ENCODE measurements at places on chromosomes 11 and 22.

GRCh38 chr22:46730568-46731245, 7.3 kb downstream of the CERK start:
- DNase-seq = no peak

DNA sequence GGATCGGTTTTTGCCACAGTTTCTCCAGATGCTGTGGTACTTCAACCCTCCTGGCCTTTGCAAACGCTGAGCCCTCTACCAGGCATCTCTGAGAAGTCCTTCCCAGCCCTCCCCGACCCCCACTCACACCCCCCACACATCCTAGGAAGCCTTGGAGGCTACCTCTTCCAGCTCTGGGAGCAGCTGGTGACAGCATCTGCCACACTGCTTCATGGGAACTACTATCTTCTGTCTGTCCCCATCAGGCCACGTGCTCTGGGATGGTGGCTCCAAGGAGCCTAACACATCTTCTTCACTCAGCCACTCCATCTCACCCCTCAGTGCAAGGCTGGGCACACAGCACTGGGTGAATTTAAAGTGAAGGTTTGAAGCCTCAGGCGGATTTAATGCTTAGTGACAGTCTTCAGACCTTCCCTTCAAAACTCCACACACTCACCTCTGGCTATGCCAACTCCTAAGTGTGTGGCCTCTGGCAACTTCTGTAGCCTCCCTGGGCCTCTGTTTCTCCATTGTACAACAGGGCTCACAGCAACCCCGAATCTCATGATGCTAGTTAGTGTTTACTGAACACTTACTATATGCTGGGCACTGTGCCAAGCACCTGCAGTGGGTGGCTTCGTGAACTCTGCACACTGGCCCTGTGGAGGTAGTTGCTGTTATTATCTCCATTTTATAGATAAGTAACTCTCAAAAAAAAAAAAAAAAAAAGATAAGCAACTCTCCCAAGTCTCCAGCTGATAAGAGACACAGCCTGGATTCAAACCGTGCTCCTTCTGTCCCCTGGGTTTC, 7.3 kb upstream of the TP53I11 start:
- DNase-seq = no peak

GRCh38 chr11:78147807-78148206, 8.4 kb upstream of the ALG8 start:
- no peak for DNase-seq

GRCh38 chr11:74559934-74560309, 32.5 kb upstream of the POLD3 start:
- DNase-seq = no peak

GRCh38 chr11:95832763-95833162, 42.5 kb downstream of the CEP57 start:
- DNase-seq = no peak

GRCh38 chr22:39724857-39725256, 154.3 kb downstream of the CACNA1I start:
- no peak for DNase-seq

- no peak for DNase-seq
Observed at GRCh38 chr11:60242740-60243239, at the start of gene MS4A4E. Gene MS4A4E (minus strand): TSS chr11:60243137. CDS start chr11:60230055, 13,082 bp downstream.

GRCh38 chr22:43044290-43044712, 29.4 kb upstream of the PACSIN2 start:
- no peak for DNase-seq

DNA sequence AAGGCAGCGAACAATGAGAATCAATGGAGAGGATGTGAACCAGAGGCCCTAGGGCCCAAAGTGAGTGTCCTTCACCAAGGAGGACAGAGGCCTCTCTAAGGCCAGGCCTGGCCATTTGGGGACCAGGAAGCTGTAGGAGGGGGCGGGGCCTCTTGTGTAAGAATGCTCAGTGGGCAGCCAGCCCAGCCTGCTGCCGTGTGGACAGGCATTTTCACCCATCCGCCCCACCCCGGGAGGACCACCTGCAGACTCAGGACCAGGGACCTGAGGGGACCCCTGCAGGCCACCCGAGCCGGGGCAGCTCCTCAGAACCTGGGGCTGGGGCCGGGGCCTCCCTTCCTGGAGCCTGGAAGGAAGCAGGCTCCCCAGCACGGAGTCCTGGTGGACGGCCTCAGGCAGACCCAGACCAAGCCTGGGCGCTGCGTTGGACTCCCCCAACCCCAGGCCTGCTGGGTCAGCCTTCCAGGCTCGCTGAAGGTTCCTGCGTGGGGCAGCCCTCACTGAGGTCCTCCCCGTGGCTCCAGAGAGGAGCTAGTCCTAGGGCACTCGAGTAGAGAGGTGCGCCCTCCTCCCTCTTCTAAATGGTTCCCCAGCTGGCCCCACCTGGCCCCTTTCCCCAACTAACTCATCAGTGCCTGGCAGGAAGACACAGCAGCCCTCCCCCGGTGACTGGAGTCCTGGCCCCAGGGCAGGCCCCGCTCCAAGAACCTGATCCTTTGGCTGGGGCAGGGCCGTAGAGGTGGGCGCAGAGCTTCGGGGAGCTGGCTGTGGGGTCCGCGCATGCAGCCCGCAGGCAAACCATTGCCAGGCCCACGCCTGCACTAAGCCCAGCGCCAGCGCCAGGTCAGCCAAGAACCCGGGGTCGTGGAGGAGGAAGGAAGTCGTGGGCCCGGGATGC, 1.5 kb upstream of the TRABD start:
- DNase-seq = no peak

DNA sequence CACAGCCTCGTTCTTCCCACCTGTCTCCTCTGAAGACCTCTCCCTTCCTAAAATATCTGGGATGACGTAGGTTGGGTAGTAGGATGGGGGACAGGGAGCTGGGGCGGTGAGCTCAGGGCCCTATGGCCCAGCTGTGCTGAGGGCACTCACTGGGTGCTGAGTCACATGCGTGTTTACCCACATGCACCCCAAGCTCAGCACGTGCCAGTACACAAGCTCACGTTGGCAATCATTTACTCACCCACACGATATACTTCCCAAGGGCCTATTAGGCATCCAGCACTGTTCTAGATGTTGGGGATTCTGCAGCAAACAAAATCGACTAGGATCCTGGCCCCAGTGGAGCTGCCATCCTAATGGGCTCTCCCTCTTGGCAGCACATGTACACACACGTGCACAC, 28.7 kb downstream of the ARAP1 start:
- no peak for DNase-seq

GRCh38 chr22:47822422-47822821, 1060.0 kb downstream of the TBC1D22A start:
- DNase-seq = no peak

DNA sequence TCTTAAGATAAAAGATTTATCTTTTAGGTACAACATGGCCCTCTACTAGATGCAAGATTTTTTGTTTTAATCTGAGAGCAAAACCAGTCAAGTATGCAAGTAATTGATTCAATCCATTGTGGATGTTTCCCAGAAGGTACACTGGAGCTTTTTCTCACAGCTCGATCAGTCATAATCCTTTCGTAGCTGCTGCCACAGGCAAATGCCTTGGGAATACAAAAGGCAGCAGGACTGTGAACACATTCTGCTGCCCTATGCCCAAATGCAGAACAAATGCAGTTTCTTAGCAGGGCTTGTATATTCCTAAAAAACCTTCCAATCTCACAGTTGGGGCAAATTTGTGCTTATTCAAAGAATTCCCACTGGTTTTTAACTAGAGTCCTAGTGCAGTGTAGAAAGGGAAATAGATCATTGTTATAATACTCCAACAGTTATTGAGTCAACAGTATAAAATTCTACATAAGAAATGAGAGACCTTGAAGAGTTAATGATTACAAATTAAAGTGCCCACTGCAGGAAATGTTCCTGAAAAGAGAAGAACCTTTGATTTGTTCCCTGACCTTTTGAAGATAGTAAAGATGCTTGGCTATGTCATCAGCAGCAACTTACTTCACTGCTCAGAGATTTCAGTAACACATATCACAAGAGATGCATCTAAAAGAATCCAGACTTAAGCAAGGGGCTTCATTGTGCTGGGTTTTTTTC, 14.1 kb downstream of the LPXN start:
- no peak for DNase-seq
